ENCODE measurements at places on chromosomes 6 and 20.

DNA sequence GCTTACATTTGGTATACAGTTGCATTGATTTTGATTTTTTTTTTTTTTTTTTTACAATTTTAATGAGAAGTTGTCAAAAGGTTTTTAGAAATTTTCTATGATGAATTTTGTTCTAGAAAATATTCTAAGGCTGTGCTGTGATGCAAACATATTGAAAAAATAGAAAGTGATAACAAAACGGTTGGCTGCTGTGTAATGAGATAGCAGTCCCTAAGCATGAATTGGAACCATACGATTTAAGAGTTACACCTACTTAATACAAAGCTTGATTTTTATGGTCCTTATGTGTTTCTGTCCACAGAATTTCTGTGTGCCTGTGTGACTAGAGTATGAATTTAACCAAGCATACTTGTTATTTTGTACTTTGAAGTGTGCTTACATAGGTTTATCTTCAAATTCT, 12.1 kb downstream of the HIVEP1 start:
- DNase-seq: no peak

- peak; percentile 87 for DNase-seq
These were observed 802 bp upstream of the NRN1 start for GRCh38 chr6:6007366-6008088.

DNA sequence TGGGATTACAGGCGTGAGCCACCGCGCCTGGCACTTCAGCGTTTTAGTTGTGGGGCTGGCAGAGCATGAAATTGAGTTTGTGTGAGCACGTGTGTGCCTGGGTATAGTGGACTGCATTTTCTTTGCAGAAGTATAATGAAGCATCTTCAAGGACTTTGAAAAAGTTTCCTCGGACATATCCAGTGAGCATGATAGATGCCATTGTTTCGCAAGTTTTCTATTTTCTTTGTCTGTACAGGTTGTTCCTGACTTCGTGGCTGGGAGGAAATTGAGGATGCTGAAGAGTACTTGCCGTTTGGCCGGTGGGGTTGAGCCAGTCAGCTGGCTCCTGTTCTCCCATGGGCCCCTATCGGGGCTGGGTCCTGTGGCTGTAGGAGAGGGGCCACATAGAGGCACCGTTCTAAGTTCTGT, 55.9 kb downstream of the RREB1 start:
- DNase-seq: no peak

DNA sequence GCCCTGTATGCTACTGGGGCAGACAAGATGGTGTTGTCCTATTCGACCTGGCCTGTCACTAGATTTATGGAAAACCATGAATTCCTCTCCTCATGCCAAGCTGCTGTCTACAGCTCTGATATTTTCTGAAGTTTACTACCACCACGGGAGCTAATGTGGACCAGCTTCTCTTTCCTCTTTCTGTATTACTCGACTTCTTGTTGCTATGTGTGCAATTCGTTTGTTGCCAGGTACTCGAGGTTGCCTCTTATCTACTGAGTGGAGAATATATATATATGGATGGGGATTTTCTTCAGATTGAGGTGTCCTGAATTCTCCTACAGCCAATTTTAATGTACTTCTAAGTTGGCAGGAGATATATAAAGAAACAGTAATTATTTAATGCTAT, 34.7 kb downstream of the MAN1A1 start:
- no peak for DNase-seq

DNA sequence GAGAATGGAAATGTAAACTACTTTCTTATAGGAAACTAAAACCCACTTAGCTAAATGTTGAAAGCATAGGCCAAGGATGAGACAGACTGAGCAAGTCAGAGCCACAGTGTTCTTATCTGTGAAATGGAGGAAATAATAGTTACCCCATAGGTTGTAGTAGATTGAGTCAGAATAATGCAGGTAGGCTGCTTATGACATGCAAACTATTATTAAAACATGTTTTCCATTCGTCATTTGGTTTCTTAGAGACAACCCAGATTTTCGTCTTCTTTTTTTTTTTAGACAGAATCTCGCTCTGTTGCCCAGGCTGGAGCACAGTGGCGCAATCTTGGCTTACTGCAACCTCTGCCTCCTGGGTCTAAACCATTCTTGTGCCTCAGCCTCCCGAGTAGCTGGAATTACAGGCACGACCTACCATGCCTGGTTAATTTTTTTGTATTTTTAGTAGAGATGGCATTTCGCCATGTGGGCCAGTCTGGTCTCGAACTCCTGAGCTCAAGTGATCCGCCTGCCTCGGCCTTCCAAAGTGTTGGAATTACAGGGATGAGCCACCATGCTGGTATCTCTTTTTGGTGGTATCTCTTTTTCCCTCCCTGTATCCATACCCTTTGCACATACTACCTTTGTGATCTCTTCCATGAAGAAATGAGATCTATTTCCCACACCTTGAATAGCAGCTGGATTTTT, 196.5 kb upstream of the ZNF217 start:
- no peak for DNase-seq

- DNase-seq: no peak
These were observed 17.9 kb downstream of the C6orf15 start for GRCh38 chr6:31094389-31094881.

DNA sequence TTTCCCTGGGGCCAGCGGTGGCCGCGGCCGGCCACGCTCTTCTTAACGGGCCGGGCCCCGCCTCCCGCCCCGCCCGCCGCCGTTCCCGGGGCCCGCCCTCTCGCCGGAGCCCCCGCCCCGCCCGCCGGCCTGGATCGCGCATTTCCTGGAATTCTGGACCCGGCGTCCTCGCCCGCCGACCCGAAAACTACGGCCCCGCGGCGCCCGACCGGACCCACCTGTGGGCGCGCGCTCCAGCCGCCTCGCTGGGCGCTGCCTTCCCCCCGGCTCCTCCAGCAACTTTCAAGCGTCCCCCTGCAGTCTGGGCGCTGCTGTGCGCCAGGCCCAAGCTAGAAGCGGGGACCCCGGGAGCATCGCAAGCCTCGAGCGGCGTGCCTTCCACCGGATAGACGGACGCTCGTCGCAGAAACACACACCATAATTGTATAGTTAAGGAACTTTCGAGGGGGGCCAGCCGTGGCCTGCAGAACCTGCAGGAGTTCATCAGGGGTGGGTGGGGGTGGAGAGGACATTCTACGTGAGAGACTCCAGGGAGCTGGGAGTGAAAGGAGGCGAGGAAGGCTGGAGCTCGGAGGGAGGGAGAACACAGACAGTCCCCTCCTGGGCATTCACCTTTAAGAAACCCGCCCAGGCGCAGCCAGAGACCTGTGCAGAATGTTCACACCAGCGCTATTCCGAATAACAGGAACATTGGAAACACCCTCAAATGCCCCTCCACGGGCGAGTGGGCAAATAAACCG, at the start of gene ADA:
Gene ADA, minus strand, starts transcription at position 16 of the 740 bp plus-strand sequence. CDS start 92 bp downstream, outside the sequence.
- peak; percentile 38 for DNase-seq

DNA sequence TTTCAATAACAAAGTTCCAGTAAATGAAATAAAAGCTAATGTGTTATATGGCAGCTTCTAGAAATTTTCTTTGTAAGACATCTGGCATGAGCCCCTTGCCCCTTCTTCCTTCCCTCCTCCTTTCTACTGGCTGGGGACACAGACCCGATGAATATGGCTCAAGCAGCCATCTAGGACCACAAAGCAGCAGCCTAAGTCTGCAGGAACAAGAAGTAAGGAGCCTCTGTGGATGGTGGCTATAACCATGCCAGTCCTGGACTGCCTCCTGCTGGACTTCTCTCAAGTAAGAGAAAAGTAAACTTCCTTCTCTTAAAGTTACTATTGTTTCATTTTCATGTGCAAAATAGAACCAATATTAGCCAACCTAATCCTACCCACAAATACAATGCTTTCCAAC, 114.9 kb upstream of the DST start:
- no peak for DNase-seq

DNA sequence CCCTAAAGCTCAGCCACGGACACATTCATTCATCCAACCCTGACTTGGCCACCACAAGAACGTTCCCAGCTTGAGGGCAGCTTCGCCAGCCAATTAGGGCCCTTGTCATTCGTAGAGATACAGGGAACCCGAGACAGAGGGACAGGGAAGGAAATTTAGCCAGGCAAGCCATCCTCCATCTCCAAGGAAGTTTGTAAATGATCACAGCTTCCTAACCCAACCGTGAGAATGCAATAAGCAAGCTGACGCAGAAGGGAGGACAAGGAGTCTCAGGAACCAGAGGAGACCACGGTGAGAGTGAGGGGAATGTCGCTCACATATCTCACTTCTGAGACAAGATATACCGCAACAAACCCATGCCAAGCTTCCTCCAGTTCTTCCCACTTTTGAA, 1.4 kb downstream of the TRAM2 start:
- no peak for DNase-seq

GRCh38 chr6:84428300-84428907, 201.0 kb upstream of the CEP162 start:
- DNase-seq: peak; percentile 42

- DNase-seq: no peak
These were observed 15.2 kb downstream of the FAM210B start for GRCh38 chr20:56373942-56374341.

DNA sequence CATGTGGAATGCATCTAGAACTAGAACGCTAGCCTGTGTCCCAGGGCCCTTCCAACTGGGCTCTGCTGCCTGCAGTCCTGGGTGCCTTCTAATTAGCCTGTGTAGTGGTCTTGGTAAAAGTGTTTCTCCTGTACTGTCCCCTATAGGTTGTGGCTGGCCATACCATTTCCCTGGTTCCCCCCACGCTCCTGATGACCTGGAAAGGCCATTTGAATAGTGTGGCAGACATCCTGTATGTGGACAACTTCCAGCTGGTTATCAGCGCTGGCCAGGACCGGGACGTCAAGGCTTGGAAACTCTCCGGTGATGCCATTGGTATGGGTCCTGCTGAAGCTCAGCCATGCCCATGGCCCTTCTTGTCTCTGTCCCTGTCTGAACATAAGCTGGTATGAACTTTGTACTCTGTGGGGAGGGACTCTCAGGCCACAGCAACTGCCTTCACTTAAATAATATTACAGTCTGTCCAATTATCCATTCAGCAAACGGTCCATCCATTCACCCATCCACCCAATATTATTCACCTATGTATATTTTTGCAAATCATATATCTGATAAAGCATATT, 60.7 kb downstream of the SUN5 start:
- DNase-seq: no peak

DNA sequence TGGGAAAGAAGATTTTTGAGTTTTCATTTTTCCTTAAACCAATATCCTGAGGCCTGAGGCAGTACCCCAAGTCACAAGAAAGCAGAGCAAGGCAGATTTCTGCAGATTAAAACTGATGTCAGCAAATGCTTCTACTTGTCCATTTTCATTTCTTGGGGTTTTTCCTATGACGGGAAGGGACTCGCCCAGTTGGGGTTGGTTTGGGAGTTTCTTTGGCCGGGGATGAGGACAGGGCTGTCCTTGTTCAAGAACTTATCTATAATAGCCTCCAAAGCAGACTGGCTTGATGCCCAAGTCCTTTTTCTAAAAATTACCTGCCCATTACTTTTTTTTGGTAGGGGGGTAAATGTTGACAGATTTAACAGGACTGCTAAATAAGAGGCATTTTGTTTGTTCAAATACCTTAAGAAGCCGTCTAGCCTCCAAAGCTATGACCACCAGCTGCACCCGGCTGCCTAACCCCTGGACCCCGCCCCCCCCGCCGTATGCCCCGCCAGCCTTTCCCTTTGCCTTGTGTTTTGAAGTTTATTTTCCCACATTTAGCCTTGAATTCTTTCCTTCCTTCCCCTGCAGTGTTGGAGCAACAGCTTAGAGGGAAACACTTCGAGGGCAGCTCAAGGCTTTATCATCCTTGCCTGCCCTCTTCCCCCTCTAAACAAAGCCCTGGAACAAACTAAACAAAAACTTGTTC, 2.5 kb downstream of the KCNK5 start:
- no peak for DNase-seq

GRCh38 chr6:14258695-14259593, 141.4 kb downstream of the CD83 start:
- no peak for DNase-seq

- DNase-seq: no peak
These were observed 22.9 kb upstream of the PLEKHG1 start for GRCh38 chr6:150576651-150577226.

DNA sequence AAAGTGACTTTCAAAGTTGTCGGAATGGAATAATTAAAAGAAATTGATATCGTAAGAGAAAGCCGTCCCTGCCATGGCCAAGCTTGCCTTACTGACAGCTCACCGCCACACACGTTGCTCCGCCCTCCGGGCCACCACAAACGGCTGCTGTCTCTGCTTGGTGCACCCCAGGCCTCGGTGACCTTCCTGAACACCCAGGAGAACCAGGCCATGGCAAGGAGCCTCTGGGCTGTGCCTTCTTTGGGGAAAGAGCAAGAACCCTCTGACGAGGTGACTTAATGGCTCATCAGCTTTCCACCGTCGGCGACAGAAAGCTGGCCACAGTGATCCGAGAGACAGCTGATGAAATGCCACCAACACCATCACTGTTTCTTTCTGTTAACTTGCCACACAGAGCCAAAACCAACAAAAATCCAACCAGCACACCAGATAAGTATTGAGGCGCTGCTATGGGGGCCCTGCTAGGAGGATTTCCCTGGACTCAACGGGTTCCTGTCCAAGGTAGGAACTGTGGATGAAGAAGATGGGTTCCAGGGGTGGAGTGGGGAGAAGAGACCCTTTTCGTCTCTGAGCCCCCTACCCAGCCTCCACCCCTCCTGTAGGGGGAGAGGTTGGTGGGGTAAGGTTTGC, 61.4 kb downstream of the NPEPL1 start:
- no peak for DNase-seq

DNA sequence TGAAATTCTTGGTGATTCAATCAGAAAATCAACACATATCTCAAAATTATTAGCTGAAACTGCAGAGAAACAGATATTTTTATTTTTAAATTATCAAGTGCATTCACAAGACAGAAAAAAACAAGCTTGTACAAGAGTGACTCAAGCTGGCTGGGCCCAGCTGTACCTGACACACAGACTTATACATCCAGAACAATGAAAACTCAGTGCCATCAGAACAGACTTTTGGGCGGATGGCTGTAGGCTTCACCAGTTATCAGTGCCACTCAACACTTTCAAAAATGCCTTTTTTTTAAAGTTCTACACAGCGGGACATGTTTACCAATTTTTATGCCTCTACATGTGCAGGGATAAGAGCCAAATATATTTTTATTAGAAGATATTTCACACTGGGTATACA, 102.8 kb downstream of the MYB start:
- DNase-seq: no peak

- no peak for DNase-seq
These were observed 92.7 kb upstream of the SIRPA start for GRCh38 chr20:1802385-1803060.

GRCh38 chr6:49499623-49500022, at the start of gene GLYATL3:
Gene GLYATL3, plus strand, starts transcription at chr6:49499923. Its CDS starts 12,068 bp downstream, at chr6:49511991.
- DNase-seq: no peak

- no peak for DNase-seq
These were observed 4.1 kb upstream of the FAM135A start for GRCh38 chr6:70409216-70409615.

GRCh38 chr20:38222231-38222922, 38.2 kb downstream of the KIAA1755 start:
- DNase-seq: no peak

All from SHP77 (cell line).